ENCODE measurements at places on chromosomes 6 and 20. TPM values are rescaled to one million over a fixed set of nuclear protein-coding genes. Genes with fewer than 3 reads are reported as not detected.

DNA sequence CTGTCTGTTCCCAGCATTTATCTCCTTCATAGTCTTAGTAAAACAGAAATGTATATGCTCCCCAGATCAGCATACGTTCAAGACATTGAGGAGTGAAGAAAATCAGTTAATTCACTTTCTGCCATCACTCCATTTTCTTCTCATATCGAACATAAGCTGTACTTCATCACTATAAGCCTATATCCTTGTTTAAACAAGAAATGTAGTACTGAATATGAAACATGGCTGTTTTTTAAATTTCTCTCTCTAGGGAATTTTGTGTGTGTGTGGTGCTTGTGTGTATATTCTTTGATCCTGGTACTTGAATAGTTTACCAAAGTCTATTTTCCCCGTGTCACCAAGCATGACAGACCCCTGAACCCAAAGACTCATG is 107.1 kb downstream of the HFE start:
- peak overlapping the region; percentile 75 for H3K4me3 ChIP-seq
- peaks cover 6% of the 10 kb centered on the region for H3K4me1 ChIP-seq
- no peaks in the 10 kb centered on the region for H3K27me3 ChIP-seq
- DNase-seq = no peak

The SLC12A5 gene
- polyA plus RNA-seq = 0.55 TPM

The NKX2-2 gene
- polyA plus RNA-seq = not detected

The WFDC2 gene
- polyA plus RNA-seq = not detected

GRCh38 chr6:76892542-76892941 is 570.7 kb downstream of the HTR1B start:
- DNase-seq = no peak
- no peaks in the 10 kb centered on the region for H3K27me3 ChIP-seq
- no peaks in the 10 kb centered on the region for H3K4me1 ChIP-seq

GRCh38 chr20:16397086-16397485 is 176.2 kb downstream of the KIF16B start:
- no peaks in the 10 kb centered on the region for H3K27me3 ChIP-seq
- H3K36me3 ChIP-seq = no peaks in the 10 kb centered on the region
- no peak overlapping the region for H3K4me3 ChIP-seq
- H3K4me1 ChIP-seq = no peaks in the 10 kb centered on the region
- DNase-seq = peak; percentile 1
- H3K27ac ChIP-seq = no peak overlapping the region

GRCh38 chr6:74117113-74117512 is 421.1 kb downstream of the CD109 start:
- H3K27me3 ChIP-seq = no peaks in the 10 kb centered on the region
- H3K4me1 ChIP-seq = peaks cover 9% of the 10 kb centered on the region
- H3K4me3 ChIP-seq = no peak overlapping the region
- H3K27ac ChIP-seq = no peak overlapping the region
- no peak for DNase-seq

The EMILIN3 gene
- 0.11 TPM for polyA plus RNA-seq

DNA sequence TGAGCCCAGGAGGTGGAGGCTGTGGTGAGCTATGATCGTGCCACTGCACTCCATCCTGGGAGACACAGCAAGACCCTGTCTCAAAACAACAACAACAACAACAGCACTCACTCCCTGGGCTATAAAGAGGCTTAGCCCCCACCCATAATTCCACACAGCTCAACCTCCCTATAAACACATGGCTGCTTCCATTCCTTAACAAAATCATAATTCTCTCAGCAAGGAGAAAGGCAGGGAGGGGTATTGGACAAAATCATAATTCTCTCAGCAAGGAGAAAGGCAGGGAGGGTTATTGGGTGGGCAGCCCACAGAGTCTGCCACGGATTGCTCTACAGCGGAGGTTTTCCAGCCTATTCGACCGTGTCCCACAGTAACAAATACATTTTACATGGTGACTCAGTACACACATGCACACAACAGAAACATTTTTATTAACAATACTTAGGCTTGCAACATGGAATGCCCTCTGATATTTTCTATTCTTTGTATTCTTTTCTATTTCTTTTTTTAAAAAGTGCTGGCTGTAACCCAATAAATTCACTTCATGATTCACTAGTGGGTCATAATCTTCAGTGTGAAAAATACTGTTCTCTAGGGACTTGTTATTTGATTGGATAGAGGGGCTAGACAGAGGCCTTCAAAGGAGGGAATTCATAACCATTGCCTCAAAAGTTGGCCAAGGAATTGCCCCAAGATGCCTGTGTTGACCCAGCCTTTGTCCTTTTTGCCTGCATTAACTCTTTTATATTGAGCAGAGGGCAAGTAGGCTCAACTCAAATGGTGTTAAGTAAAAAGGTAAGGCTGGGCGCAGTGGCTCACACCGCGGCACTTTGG is 50.6 kb upstream of the ZMYND8 start:
- H3K4me3 ChIP-seq = no peak overlapping the region
- H3K36me3 ChIP-seq = no peaks in the 10 kb centered on the region
- 0 out of 2 replicates have a peak, but pooled peaks cover 4% of the 10 kb centered on the region for H3K4me1 ChIP-seq
- no peaks in the 10 kb centered on the region for H3K27me3 ChIP-seq
- no peak overlapping the region for H3K27ac ChIP-seq

DNA sequence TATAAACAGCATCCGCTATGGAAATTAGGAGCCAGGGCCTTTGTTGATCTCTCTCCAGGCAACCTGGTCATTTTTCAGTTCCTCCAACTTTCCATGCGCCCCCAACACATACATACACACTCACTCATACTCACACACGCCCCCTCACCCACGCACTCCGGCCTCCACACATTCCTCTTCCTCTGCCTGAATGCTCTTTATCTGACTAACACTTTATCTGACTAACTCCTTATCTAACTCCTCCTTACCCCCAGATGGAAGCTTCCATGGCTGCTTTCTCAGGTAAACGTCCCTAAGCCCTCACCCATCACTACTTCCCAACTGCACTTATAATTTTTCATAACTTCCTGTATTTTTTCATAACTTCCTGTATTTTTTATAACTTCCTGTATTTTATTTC is 17.4 kb downstream of the CASS4 start:
- H3K4me1 ChIP-seq = peaks cover 55% of the 10 kb centered on the region
- H3K36me3 ChIP-seq = no peaks in the 10 kb centered on the region
- H3K27ac ChIP-seq = peak overlapping the region; percentile 87
- peak; percentile 84 for DNase-seq
- no peak overlapping the region for H3K4me3 ChIP-seq
- no peaks in the 10 kb centered on the region for H3K27me3 ChIP-seq

The SMPDL3A gene
- polyA plus RNA-seq = 15.4 TPM

DNA sequence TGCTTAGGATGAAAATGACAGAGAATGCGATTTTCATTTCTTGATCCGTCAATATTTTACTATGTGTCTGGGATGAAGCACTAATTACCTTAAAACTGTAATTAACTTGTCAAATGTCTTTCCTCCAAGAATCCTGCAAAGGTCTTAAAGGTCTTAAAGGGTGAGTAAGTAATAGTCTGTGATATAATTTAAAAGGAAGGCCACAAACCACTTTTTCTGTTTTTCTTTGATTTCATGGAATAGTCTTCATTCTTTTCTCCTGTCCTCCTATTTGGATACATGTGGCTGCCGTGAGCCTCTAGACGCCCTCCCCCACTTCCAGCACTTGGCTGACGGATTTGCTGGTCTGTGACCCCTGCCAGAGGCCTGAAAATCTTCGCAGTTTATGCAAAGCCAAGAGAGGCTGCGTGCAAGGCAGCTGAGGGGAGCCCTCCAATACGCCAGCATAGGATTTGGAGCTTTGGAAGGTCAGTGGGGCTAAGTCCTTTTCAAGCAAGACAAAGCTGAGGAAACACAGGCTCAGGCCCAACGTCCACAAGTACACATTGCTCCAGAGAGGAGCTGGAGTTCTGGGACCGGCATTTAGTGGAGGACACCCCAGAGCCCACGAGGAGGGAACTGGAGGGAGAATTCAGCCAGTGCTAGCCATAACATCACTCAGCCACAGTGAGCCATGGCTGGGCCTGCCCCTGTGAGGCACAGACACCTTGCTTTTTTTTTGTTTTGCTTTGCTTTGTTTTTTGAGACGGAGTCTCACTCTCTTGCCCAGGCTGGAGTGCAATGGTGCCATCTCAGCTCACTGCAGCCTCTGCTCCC is 382.6 kb downstream of the SMOC2 start:
- no peak overlapping the region for H3K27ac ChIP-seq
- DNase-seq = no peak
- no peaks in the 10 kb centered on the region for H3K4me1 ChIP-seq
- no peaks in the 10 kb centered on the region for H3K36me3 ChIP-seq

- H3K4me1 ChIP-seq = peaks cover 29% of the 10 kb centered on the region
- H3K27ac ChIP-seq = peak within 1 kb of the TSS; percentile 18
- peak; percentile 95 for DNase-seq
- H3K36me3 ChIP-seq = no peaks in the 10 kb centered on the region
Measured at GRCh38 chr6:125986301-125987025, at the start of gene TRMT11. Gene TRMT11 (plus strand): TSS chr6:125986540. CDS start chr6:125986551, 11 bp downstream.

DNA sequence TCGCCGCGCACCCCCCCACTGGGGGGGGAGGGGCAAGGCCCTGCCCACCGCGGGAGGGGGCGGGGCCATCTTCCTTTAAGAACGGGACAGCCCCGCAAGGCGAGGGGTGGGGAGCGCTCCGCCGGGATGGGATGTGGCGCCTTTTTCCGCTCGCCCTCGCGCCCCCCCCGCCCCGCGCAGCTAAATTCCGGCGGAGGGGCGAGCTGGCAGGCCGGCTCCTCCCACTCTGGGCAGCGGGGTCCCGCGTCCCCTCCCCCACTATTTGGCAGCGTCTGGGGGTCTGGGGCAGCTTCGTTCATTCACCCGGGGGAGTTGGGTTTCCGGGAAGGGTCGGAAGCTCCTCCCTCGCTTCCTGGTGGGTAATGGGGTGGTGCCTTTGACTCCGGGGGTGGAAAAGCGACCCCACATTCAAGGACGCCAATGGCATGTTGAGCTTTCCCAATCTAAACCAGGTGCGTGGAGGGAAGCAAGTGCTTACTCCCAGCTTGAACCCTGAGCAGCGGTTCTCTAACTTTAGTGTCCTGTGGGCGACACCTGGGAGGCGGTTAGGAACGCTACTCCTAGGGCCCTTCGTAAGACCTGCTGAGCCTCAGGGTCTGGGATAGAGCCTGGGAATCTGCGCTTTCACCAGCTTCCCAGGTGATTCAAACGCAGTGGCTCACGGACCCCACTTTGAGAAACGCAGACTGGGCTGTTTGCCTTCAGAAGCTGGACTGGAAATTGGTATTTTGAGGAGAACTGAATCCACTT is 927 bp downstream of the ASXL1 start:
- no peaks in the 10 kb centered on the region for H3K27me3 ChIP-seq
- peak overlapping the region; percentile 78 for H3K4me3 ChIP-seq
- peaks cover 55% of the 10 kb centered on the region for H3K4me1 ChIP-seq
- peak; percentile 88 for DNase-seq
- H3K27ac ChIP-seq = peak overlapping the region; percentile 93
- H3K36me3 ChIP-seq = no peaks in the 10 kb centered on the region

The SPATS1 gene
- polyA plus RNA-seq = not detected

The SLC13A3 gene
- 4.6 TPM for polyA plus RNA-seq

The FLRT3 gene
- 2.4 TPM for polyA plus RNA-seq

DNA sequence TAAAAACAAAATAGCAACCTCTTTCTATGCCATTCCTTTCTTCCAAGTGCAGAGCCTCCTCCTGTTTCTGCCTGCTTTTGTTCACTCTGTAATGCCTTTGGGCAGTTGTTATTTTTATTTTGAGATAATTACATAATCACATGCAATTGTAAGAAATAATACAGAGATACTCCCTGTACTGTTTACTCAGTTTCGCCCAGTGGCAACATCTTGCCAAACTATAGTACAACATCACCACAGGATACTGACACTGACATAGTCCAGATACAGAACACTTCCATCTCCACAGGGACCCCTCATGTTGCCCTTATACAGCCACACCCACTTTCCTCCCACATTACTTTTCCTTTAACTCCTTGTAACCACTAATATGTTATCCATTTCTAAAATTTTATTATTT is 59.7 kb downstream of the BANF2 start:
- H3K27ac ChIP-seq = no peak overlapping the region
- H3K4me1 ChIP-seq = no peaks in the 10 kb centered on the region
- H3K36me3 ChIP-seq = no peaks in the 10 kb centered on the region
- peak; percentile 4 for DNase-seq
- no peak overlapping the region for H3K4me3 ChIP-seq

DNA sequence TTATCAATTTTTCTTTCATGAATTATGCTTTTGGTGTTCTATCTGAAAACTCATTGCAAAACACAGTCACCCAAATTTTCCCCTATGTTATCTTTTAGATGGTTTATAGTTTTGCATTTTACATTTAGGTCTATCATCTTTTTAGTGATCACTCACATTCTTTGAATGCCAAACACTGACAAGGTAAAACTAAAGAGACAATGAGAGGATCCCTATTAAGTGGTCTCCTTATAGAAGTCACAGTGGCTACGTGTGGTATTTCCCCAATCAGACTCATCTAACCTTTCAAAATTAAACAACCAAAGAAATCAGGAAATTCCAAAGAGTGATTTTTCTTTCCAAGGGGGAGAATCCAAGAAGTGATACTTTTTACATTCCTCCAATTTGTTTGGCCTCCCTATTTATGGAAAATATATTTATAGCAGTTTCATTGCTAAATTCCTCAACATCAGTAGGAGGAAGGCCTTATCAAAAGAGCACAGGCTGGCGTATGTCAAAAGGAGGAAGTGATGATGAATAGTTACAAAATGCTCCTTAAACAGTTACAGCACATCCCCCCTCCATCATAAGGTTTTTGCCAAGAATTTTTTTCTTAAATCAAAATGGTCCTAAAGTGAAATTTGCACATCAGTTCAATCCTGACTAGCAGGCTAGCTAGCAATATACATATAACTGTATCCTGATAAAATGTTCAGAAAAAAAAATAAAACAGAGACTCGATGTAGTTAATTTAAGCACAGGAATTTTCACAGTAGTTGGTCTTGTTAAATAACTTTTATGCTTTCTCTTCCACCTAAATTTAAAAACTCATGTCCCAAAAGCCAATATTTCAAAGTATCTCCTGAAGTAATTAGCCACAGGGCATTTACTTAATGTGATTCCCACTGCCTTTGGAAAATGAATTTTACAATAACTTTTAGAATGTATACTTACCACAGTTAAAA is 76.2 kb upstream of the IPCEF1 start:
- peaks cover 21% of the 10 kb centered on the region for H3K4me1 ChIP-seq
- no peak overlapping the region for H3K4me3 ChIP-seq
- peak; percentile 6 for DNase-seq
- no peaks in the 10 kb centered on the region for H3K36me3 ChIP-seq
- no peaks in the 10 kb centered on the region for H3K27me3 ChIP-seq
- no peak overlapping the region for H3K27ac ChIP-seq

The PAK5 gene
- not detected for polyA plus RNA-seq

The SLC44A4 gene
- not detected for polyA plus RNA-seq

GRCh38 chr6:35073766-35074471 is 67.2 kb downstream of the TCP11 start:
- no peaks in the 10 kb centered on the region for H3K27me3 ChIP-seq
- no peaks in the 10 kb centered on the region for H3K36me3 ChIP-seq
- no peak for DNase-seq
- no peak overlapping the region for H3K27ac ChIP-seq

DNA sequence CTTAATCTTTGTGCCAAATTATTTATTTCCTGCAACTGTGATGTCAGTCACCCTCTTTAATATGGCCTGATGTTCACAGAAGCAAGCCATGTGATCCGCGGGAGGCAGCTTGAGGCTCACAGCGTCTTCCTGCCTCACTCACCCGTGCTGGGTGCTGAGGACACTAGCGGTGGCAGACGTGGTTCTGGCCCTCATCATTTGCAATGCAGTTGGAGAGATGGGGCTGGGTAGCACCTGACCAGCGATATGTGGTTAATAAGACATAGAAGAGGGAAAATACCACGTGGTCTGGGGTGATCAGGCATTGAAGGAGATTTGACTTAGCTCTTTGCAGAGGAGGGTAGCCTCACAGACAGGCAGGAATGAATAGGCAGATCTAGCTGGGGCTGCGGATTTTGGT is 264.7 kb downstream of the TMEM242 start:
- no peak overlapping the region for H3K27ac ChIP-seq
- no peak for DNase-seq
- peaks cover 15% of the 10 kb centered on the region for H3K4me1 ChIP-seq
- H3K27me3 ChIP-seq = no peaks in the 10 kb centered on the region

Measured in GM23248 (cell line).